Panc1 (cell line): ENCODE measurements at places on chromosomes 7 and 10. TPM values are rescaled to one million over a fixed set of nuclear protein-coding genes. Genes with fewer than 3 reads are reported as not detected.

DNA sequence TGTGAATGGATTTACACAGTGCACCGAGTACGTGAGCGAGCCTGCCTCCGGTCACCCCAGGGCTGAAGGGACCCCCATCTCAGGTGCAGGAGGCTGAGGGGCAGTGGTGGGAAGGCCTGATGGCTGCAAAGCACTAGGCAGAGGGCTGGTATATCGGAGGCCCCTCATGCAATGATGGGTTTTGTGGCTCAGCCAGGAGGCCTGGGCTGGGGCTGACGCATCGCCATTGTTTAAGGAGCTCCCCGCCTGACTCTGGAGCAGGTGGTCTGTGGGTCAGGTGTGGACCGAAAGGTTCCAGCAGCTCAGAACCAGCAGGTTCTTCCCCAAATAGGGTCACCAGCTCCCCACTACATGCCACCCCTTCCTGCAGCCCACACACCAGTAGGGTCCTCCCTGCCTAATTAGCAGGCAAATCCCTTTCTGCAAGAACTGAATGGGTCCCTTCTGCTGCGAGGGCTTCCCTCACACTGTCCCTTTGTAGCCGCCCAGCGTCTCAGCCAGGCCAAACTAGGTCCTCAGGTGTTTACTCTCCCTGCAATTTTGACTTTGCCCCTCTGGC is 33.0 kb downstream of the OAT start:
- DNase-seq: no peak

- no peak for DNase-seq
These were observed 171.3 kb downstream of the TPST1 start for GRCh38 chr7:66376264-66376945.

GRCh38 chr10:71379118-71379766 is 17.5 kb upstream of the CDH23 start:
- DNase-seq: no peak

Gene MPLKIP
- 42.6 TPM for total RNA-seq

Gene SPDYE6
- total RNA-seq: not detected

Gene CHST15
- 33.2 TPM for total RNA-seq

DNA sequence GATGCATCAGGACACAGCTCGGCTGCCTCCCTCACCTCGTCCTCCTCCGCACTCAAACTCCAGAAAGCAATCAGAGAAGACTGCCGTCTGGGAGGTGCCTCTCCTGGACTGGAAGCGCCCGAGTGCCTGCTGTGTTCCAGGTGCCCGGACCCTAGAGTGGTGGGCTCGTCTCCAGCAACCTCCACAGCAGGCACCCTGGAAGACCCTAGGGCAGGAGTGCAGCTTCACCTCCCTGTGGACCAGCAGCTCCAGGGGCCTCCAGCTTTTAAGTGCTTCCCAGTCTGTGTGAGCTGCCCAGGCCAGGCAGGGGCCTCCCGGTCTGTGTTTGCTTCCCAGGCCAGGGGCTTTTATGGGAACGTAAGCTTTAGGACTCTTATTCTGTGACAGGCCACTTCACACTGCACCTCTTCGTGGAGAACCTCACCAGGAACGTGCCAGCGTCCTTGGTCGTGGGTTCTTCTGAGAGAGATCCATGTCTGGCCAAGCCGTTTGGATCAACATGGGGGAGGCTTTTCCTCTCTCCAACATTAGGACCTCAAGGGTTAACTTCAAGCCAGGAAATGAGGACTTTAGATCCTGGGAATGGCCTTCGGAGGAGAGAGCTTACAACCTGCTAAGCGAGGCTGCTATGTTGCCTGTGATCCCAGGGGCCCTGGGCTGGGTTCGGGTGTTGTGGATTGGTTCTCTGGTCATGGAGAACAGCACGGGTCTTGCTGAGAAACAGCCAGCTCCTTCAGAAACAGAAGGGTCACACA is 5.9 kb upstream of the PWWP2B start:
- DNase-seq: no peak
